Cortex of kidney (tissue), 1 donor: ENCODE measurements at places on chromosomes 16 and 17.

- DNase-seq: no peak
These were observed 772 bp upstream of the NUP93 start for GRCh38 chr16:56728980-56729734.

- DNase-seq: no peak
These were observed at the start of gene SKAP1 for GRCh38 chr17:48429638-48430586. Gene SKAP1, minus strand, starts transcription at chr17:48430214.

DNA sequence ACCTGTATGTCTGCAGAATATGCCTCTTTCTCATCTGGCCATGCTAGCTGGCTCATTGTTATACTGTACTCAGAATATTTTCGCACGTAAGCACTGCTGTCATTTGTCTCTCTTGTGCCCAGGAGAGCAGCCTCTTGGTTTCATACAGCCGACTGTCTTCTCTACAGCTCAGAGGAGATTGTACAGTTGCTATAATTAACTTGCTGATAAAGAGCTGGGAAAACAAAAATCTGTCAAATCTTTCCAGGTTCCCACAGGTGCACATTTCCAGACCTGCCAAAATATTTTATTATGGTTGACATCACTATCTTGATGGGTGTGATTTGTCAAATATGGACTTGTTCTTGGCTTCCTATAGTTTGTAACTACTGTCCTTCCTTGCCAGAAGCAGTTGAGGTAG, 122.7 kb downstream of the FTO start:
- DNase-seq: no peak

- no peak for DNase-seq
These were observed 24.3 kb upstream of the CRISPLD2 start for GRCh38 chr16:84795329-84796053.

DNA sequence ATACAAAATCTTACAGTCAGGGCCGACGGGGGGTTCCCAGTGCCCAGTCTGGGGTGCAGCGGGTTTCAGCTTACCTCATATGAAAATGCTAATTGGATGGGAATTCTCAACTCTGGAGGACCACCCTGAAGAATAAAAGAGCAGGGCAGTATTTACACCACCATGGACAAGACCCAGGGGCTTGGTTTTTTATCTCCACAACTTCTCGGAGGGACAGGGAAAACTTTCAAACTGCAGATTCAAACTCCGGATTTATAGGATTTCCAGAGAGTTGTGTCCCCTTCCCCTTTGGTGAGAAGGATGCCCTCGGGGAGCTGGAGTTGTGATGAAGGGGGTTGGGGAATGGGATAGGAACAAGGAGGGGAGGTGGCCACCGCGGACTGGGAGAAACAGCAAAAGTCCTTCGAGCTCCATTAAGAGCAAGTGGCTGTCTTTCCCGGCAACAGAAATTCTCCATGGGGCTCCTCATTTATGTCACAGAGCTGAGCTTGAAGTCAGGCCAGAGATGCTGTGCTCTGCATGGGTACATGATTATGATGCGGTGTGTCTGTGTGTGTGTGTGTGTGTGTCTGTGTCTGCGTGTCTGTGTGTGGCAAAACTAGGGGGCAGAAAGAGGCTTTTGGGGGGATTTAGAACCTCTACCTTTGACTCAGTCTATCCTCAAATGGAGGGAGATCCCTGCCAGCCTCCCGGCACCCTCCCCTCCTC, 15.7 kb downstream of the FOXL1 start:
- no peak for DNase-seq

DNA sequence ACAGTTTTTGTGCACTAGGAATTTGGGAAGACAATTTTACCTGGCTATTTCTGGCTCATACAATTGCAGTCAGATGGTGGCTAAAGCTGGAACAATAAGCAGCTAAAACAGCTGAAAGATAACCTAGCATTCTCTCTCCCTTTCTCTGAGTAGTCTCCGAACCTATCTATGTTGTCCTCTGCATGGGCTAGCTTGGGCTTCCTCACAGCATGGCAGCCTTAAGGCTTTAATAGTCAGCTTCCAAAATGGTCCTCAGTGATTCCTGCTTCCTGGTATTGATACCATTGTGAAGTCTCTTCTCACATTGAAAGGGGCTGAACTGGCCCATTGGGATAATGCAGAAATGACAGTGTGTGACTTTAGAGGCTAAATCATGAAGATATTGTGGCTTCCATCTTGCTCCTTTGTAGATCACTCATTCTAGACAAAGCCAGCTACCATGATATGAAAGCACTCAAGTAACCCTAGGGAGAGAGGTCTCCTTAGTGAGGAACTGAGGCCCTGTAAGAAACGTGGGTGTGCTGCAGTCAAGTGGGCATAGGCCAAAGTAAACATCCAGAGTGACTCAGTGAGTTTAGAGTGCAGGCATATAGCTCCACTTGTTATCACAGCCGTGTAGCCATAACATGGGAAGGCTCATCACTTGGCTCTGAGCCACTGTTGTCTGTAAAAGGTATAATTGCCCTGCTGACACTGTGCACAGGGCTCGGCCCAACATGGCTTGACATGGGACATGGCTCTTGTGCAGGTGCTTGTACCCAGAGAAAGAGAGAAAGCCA, 5.5 kb upstream of the VKORC1 start:
- DNase-seq: no peak

DNA sequence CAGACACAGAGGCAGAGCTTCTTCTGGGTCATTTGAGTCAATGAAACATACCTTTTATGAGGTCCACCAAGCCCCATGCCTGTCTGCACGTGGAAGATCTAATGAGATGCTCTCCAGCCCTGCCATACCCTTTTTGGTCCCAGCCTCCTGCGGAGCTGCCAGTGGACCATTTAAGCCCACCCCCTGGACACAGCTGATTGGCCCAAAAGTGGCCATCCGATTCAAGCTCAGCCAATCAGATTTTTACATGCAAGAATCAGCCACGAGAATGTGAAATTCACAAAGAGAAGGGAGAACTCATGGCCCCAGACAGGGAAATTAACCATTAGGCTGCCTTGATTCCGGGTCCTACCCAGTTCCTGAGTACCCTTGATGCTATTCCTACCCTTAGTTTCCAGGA, 231.0 kb upstream of the EEF2KMT start:
- no peak for DNase-seq

DNA sequence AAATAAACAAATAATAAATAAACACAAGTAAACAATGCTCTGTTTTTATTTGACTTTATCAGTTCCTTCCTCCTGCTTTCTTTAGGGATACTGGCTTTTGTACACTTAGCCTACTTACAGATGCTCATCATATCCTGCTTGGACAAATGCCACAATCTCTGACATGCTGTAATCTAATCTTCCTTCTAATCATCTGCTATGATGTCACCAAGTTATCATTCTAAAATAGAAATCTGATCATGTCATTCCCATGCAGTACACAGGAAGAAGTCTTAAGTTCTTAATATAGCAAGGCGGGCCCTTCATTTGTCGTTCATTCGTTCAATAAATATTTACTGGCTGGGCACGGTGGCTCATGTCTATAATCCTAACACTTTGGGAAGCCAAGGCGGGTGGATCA, 9.1 kb upstream of the UBB start:
- no peak for DNase-seq

GRCh38 chr16:3158510-3159314, 23.9 kb downstream of the ZNF213 start:
- DNase-seq: no peak

- DNase-seq: no peak
These were observed 40.5 kb upstream of the ACSF3 start for GRCh38 chr16:89052890-89053724.

- DNase-seq: no peak
These were observed 13.5 kb upstream of the FBXO47 start for GRCh38 chr17:38980490-38981217.

- no peak for DNase-seq
These were observed 10.6 kb downstream of the CDH16 start for GRCh38 chr16:66908116-66908515.

DNA sequence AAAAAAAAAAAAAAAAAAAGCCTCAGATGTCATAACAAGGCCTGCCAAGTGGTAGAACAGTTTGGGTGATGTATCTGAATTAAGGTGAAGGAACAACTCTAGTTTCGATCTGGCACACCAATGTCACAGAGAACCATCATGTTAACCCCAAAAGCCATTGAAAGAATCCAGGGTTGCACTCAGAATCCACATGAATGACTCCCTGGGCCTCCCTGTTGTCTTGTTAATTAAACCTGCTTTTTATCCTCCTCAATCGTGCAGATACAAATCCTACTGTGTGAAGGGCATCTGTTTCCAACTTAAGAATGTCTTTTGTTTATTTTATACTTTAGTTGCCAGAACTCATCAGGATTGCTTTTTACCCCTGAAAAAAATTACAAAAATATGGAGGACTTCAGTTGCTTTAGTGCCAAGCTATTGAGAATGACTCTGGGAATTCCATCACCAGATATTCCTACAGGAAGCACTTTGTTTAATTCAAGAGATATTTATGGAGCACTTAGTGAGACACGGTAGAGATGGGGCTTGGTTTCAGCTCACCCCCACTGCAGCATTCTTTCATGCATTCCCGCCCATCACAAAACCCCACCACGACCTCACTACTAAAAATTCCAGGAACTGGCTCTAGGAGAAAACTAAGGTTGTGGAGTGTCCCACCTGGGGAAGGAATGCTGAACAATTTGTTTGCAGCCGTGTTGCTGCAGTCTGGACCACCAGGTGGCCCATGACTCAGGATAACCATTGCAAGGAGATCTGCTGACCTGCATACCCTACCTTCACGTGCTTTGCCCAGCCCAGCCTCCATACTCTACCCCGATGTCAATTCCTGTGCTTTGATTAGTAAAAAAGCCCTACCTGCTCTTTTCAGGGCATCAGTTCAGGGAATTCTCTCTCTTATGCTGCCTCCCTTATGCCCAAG, 63.8 kb upstream of the GPRC5B start:
- DNase-seq: no peak

DNA sequence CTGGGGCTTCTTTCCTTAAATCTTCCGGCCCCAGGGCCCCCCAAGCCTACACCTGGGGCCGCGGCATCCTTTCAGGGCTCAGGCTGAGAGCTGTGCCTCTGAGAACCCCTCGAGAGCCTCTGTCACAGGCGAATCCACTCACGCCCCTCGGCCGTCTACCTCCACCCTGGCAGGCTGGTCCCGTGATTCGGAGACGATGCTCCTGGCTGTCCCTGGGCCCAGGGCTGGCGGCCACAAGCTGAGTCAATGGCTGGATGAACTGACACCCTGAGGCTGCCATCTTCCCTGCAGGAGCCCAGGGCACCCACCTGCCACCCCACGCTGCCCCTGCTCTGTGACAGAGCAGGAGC, 4.4 kb downstream of the TEPSIN start:
- DNase-seq: no peak

DNA sequence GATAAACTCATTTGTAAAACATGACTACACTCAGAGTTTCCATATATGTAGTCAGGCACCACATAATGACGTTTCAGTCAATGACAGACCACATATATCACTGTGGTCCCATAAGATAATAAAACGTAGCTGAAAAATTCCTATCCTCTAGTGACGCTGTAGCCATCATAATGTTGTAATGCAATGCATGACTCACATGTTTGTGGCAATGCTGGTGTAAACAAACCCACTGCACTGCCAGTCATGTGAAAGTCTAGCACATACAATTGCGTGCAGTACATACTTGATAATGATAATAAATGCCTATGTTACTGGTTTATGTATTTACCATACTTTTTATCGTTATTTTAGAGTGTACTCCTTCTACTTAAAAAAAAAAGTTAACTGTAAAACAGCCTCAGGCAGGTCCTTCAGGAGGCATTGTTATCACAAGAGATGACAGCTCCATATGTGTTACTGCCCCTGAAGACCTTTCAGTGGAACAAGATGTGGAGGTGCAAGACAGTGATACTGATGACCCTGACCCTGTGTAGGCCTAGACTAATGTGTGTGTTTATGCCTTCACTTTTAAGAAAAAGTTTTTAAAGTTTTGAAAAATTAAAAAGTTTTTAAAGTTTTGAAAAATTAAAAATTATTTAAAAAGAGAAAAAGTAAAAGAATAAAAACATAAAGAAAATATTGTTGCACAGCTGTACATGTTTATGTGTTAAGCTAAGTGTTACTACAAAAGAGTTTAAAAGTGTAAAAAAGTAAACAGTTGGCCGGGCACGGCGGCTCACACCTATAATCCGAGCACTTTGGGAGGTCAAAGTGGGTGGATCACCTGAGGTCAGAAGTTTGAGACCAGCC, 9.0 kb downstream of the STAT5B start:
- no peak for DNase-seq

- no peak for DNase-seq
These were observed 20.1 kb upstream of the C16orf95 start for GRCh38 chr16:87337262-87337771.

GRCh38 chr17:65966072-65966695, 225.7 kb downstream of the CEP112 start:
- DNase-seq: no peak
